ENCODE measurements at places on chromosomes 5 and 9.

- no peak for DNase-seq
Observed at GRCh38 chr5:115267617-115268016, 4.9 kb upstream of the PGGT1B start.

DNA sequence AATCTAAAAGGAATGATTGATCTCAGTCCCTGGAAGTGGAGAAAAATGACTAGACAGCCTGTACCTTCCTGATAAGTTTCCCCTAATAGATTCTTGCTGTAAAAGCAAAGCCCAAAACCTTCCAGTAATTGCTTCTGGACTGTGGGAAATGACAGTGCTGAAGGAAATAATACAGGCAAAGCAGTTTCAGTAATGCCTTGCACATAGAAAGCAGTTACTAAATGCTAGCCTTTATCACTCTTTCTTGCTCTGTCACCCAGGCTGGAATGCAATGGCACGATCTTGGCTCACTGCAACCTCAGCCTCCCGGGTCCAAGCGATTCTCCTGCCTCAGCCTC lies 50.3 kb downstream of the MAP1B start:
- DNase-seq = no peak

DNA sequence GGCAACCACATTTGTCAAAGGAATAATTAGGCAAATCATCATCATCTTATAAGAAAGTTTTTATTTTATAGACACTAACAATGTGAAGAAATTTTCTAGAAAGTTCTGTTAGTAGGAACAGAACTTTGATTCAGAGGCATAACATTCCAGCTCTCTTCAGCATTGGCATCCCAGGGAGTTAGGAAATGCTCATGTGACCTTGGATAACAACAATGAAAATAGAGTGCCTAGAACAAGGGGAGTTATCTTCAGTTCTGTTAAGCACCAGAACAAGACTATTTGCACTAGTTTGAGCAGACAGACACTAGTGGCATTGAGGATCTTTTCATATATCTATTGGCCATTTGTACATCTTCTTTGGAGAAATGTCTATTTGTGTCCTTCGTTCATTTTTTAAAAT lies 7.0 kb upstream of the NMUR2 start:
- DNase-seq = no peak

- DNase-seq = no peak
Observed at GRCh38 chr9:126783949-126784348, 20.9 kb upstream of the ZBTB43 start.

DNA sequence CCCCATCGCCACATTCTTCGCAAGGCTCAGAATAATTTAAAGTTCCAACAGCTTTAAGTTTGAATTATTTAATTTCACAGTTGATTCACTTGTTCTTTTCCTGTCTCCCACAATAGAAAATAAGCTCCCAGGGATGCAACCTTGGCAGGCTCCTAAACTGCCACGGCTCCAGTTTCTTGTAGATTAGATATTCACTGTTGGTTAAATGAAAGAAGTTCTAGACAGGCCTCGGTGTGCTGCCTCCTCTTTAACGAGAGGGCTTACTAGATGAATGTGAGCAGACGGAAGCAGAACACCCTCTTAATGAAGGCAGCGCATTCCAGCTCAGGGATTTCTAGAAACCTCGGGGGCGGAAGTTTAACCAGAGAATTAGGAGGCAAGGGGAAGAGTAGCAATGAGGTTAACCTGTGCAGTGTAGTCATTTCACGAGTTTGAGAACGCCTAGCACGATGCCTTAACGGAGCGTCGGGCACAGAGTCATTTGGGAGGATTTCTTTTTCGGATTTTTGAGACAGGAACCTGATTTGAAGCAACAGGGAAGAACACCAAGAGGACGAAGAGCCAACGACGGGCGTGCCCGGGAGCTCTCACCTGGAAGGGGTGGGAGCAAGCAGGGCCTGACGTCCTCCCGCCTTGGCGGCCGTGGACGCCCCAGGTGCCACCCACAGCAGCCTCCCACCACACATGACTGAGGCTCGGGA lies 637 bp upstream of the SMC5 start:
- no peak for DNase-seq

- DNase-seq = no peak
Observed at GRCh38 chr9:31790720-31791119, 593.7 kb upstream of the ACO1 start.

GRCh38 chr5:169649486-169649885 lies 12.4 kb downstream of the DOCK2 start:
- DNase-seq = no peak

- DNase-seq = no peak
Observed at GRCh38 chr5:36243653-36244052, 1.9 kb upstream of the NADK2 start.

- no peak for DNase-seq
Observed at GRCh38 chr5:37807621-37808301, 32.1 kb downstream of the GDNF start.

DNA sequence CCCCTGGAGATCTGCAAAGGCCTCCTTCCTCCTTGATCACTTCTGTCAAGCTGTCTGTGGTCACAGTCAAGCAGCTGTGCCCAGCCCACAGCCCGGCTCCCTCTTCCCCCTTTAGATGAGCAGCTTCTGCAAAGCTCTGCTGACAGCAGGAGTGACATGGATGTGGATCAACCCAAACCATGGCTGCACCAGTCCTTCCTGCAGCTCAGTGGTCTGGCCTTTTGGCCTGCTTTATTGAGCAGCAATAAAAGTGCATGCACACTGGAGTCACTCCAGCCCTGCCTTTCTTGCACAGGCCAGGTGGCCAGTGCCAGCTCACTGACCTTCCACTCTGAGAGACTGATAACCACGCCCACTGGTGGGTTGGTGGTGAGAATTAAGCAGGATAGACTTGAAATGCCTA lies 91.3 kb upstream of the OTULINL start:
- DNase-seq = no peak

DNA sequence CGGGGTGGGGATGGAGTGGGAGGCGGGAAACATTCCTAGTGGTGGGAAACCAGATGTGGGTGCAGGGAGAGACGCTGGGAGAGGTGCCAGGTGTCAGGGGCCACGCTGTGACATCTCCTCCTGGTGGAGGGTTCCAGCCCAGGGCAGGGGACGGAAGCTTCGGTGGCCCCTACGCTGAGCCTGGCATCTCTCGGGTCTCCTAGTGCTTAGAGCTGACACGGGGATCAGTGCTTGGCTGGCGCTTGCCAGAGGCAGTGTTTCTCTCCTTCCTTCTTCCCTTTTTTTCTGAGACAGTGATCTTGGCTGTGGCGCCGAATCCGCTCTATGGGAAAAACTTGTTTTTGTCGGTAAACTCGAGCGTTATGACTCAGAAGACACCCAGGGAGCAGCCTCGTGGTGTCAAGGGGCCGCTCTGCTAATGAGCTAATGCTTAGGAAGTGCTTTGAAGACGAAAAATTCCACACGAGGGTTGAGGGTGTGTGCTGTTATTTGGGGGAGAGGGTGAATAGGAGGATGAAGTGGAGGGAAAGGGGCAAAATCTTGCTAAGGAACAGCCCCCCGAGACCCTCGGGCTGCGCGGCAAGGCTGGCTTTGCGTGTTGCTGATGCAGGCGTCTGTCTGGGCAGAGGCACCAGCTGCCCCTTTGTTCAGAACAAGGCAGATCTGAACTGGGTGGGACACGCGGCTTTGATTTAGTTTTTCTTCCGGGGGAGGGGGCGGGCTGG lies 20.4 kb upstream of the IER5L start:
- DNase-seq = no peak

DNA sequence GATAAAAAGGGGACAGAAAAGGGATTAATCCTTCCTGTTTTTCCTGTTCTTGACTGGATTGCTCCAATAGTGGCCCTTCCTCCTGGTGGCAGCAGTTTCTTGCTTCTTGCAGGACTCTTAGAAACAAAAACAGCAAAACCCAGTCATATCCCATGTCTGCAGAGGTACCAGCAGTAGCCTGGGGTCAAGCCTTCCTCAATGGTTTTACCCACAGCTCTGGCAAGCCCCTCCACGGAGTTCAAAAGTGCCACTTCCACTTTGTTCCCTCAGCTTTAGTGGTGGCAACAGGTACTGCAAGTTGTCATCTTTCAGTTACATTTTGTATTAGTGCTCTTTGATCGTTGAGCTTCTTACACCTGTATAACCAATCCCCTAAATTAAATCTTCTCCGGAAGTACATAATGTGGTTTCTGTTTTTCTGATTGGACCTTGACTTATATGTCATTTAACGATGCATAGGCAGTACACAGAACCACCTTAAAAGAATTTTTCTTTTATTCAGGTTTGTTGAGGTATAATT lies 8.7 kb upstream of the RANBP6 start:
- DNase-seq = no peak

DNA sequence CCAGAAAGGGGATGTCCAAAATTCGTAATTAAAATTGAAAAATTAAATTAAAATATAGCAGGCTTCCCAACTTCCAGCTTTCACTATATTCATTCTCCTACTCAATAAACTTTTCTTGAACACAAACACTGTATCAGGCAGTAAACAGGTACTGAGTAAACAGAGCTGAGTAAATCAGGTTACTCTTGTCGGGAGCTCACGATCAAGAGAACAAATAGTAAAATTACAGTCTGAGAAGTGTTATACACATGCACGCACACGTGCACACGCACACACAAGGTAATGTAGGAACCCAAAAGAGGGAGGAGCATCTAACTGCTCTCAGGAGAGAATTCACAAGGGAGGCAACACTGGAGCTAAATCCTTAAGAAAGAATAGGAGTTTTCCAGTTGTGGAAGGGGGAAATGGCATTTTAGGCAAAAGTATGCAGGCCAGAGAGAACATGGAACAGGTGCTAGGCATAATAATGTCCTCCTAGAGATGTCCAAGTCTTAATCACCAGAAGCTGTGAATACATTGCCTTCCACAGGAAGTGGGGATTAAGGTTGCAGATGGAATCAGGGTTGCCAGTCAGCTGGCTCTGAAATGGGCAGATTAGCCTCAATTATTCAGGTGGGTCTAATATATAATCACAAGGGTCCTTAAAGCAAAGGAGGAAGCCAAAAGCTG lies 598.8 kb upstream of the BRINP1 start:
- no peak for DNase-seq

- DNase-seq = no peak
Observed at GRCh38 chr9:114592356-114592755, 4.8 kb downstream of the ATP6V1G1 start.

GRCh38 chr5:176181271-176181855 lies 56.9 kb upstream of the SIMC1 start:
- DNase-seq = no peak

DNA sequence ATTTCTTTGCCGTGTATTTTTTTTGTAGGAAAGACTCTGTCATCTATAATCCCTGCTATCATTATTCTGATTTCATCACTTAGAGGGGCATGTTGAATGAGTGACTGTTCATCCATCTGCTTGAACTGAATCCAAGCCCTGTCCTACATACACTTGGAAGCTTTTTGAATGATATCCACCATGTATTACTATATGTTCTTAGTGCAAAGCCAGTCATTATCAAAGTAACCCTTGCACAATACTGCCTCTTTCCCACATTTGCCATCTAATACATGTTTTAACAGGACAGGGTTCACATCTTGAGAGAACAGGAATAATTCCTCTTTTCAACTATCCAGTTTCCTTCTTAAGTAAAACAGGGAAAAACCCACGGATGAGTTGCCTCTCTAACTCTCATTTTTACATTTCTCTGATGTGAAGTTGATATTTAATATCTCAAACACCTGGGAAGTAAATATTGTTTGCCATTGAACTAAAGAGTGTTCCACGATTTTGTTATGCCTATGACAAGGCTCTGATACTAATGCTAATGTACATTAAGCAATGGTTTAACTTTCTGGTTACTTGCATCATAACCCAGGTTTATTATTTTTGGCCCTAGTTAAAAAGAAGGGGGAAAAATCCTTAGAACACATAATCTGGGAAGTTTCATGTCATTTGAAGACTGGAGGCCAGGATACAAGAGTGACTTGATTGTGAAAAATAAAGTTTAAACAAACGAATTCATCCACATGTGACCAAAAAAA lies 103.7 kb upstream of the TARS1 start:
- DNase-seq = no peak

DNA sequence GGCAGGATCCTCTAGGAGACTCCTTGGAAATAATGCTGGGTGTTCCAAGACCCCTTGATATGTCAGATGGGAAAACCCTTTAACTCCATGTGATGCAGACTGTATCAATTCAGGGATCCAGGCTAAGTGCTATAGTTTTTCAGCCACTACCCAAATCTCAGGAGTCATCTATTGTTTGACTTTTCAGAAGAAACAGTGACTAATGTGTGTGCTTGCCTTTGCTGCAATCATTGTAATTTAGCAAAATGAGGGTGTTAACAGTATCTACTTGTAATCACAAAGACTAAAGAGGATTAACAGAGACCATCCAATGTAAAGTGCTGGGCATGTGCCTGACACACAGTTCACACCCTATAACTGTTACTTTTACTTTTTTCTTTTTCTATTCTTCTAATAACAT lies 309.6 kb upstream of the RFX3 start:
- DNase-seq = no peak

GRCh38 chr9:84554069-84554664 lies 115.4 kb upstream of the NTRK2 start:
- DNase-seq = no peak

DNA sequence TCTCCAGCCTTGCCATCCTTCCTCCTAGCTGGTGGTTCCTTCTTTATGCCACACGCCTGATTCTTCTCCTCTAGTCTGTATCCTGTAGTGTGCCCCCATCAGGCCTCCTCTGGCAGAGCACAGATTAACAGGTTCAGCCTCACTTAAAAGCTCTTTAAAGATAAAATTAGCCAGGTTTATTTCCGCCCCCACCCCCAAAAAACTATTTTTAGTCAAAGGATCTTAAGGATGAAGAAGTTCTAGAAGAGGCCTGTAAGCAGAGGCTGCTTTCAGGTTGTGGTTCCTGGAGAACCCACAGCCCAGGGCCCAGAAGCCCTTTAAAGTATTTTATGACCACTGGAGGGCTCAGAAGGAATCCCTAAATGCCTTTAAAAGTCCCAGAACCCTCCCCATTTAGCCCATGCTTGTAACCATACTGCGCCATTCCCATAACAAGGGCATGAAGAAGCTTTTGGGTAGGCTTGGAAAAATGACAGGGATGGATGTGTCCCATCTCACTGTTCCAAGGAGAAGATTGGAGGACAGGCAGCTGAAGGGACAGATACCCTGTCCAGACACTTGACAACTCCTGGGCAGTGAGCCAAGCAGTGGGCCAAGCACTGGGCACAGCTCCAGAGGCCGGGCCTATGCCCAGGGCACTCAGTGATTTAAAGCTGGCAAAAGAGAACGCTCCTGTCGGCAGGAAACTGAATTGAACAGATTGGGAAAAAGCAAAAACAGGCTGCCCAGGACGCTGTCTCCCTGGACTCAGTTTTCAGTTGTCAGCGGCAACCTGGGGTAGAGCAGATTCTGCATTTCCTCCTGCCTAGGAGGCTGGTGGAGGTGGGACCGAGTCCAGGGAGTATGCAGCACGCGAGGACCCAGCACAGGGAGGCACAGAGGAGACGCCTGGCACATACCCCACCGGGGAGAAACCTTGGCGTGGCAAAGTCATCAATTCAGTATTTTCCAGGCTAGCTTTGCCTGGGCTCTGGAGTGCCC lies 106.3 kb upstream of the SSBP2 start:
- DNase-seq = no peak

Data from NCI-H187 treated with DMSO at 0.1 percent for 48 hours (cell line).